EL (cell line): ENCODE measurements at places on chromosomes 12 and 14.
A peak's percentile ranks its signal among the peaks of the same experiment; 100 is the strongest.

DNA sequence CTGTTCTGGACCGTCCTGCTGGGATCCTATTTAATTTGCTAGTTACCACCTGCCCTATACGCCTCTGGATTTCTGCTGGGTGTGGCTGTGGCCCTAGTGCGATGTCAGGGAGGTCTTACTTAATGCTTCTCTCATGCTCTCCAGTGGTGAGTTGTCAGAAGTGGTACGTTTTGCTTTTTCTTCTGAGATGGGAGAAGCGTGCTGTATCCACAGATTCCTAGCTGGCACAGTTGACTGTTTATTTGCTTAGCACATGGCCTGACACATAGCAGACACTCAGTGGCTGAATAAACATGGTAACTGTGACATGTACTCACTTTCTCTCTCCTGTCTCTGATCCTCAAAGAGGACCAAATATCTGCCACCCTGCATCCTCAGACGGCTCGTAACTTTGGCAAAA is 107.3 kb downstream of the CACNA1C start:
- no peak for DNase-seq

DNA sequence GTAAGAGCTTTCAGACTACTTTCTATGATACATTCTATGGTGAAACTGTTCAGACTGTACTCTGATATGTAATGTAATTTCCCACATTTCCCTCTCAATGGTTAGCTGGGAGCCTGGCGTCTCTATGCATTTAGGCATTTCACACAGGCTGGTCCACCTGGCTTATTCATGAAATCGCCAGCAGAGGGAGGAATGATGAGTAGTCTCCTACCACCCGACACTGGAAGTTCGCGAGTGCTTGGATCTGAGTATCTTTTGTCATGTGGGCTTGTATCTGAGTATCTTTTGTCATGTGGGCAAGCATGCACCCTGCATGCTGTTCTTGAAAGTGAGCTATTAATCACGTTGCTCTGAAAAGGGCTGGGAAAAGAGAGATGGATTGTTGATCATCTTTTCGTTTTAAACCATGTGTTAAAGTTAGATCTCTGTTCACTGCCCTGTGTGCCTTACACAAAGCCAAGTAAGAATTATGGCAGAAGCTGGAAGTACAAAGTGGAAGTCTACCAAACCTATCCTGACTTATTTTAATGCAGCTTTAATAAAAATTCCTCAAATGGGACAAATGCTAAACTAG is 235.0 kb downstream of the ATP23 start:
- DNase-seq, result peak; percentile 30

DNA sequence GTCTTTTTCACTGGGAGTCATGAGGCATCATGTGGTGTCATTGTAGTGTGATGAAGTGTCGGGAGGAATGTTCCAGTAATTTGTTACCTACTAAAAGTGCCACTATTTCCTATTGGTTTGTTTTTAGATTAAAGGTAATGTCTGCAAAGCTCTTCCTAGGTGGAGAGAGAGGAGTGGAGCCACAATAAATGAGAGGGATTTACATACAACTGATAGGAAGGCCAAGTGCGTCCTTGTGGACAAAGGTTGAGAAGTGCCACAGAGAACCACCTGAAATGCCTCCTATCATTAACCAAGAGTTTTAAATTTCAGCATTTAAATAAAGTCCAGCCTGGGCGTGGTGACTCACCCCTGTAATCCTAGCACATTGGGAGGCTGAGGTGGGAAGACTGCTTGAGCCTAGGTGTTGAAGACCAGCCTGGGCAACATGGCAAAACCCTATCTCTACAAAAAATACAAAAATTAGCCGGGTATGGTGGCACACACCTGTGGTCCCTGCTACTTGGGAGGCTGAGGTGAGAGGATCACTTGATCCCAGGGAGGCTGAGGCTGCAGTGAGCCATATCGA is 2.5 kb upstream of the SNX6 start:
- DNase-seq, result no peak

DNA sequence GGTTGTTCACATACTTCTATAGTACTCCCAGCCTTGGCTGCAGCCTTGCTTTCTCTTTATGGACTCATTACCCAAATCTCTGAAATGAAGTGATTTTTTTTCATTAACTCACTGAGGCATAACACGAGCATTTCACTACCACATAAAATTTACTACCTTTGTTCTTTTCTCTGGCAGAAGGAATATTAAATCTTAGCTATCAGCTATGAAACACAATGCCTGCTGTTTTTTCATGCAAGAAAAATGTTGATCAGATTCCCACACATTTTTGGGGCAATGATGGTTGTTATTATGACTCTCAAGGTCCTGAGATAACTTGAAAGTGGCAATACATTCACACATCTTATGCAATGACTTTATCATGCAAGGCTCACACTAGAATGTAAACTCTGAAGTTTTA is 225.3 kb upstream of the ATP2B1 start:
- DNase-seq, result peak; percentile 35

- no peak for DNase-seq
Observed at GRCh38 chr14:99467336-99468078, 13.2 kb downstream of the SETD3 start.

- peak; percentile 29 for DNase-seq
Observed at GRCh38 chr12:68271346-68271745, 17.9 kb upstream of the IL22 start.

- no peak for DNase-seq
Observed at GRCh38 chr12:19451196-19451595, 11.9 kb downstream of the AEBP2 start.

DNA sequence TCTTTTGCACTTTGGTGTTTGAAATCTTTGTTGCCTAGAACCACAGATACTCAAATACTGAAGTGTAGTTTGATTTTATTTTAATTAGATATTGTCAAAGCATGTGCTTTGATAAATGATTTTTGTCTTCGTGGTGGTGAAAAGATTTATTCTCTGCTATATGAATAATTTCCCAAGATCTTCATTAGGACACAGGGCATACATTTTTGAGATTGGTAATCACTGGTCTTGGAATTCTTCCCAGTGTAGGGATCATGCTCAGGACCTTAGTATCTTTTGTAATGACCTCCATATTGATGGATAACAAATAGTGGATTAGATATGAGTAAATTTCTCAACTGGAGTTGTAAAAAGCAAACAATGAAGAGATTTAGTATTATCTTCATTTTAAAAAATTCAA is 28.2 kb downstream of the TBK1 start:
- DNase-seq, result peak; percentile 72

- DNase-seq, result peak; percentile 96
Observed at GRCh38 chr12:88241862-88242570, 99.9 kb downstream of the TMTC3 start.

DNA sequence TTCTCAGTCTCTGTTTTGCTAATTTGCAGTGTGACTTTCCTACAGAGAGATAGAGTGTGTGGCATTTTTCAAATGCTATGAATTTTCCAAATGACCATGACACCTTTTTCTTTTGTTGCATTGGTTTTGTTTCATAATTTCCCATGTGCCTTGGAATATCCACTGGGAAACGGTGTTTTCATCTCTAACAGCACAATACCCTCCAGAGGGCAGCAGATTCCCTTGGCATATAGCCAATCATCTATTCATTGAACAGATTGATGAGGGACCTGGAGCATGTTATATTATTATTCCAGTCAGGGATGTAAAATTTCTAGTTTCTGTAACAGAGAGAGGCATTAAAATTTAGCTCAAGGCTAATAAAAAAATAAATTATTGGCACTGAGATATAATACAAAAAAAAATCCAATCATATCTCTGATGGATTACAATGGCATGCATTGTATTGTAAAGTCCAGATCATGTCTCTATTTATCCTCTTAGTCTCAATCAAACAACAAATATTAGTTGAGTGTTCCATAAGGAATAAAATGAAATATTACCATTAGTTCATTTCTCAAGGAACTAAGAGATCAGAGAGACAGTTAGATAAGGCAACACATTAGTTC is 29.6 kb upstream of the NTN4 start:
- peak; percentile 62 for DNase-seq

DNA sequence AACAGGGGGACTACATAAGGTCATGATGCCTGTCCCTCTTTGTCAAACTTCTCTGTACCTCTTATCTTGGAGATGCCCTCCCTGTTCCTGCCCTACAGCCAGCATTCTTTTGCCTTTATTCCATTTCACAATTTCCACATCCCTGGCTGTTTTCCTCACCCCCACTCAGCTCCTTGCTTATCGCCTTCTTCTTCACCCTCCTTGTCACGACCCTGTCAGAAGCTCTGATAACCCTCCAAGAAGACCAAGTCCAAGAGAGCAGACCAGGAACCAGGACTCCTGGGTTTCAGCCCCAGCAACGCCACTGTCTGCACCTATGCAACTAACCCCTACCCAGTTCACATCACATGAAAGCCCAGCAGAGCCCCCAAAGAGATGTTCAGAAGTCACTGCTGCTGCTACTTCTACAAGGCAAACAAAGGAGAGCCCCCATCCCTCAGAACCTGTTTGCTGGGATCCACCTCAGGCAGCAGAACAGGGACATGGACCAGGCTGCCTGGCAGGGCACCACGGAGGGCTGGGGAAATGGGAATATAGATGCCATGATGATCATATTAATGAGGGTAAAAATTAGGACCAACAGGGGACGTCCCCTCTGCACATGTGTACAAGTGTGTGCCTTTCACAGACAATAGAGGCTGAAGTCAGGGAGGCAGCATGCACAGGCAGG is 92.8 kb downstream of the SINHCAF start:
- no peak for DNase-seq

GRCh38 chr14:56528927-56529326 is 50.7 kb upstream of the TMEM260 start:
- no peak for DNase-seq

GRCh38 chr14:20757965-20758364 is 10.2 kb upstream of the EDDM3B start:
- DNase-seq, result no peak

- no peak for DNase-seq
Observed at GRCh38 chr12:70948976-70949336, 28.4 kb upstream of the PTPRR start.

- DNase-seq, result peak; percentile 33
Observed at GRCh38 chr12:90262251-90262650, 553.6 kb upstream of the ATP2B1 start.

DNA sequence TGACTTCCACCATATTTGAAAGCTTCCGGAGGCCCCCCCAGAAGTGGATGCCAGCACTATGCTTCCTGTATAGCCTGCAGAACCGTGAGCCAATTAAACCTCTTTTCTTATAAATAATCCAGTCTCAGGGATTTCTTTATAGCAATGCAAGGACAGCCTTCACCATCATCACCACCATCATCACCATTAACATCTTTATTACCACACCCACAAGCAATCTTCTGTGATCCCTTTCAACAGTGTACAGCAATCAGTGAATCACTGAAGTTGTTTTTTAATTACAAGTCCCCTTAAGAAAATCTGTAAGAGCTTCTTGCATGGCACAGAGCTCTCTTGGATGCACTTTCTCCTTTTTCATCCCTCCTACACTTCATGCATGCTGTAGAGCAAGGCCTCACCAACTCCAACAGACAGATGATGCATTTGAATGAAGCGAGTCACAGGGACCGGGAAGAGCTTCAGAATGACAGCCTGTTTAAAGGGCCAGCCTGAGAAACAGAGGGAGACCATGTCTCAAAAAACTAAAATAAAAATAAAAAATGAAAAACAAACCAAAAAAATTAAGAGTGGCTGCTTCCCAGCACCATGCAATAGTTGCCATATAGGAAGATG is 83.6 kb upstream of the VASH1 start:
- no peak for DNase-seq

GRCh38 chr12:89977405-89978085 is 268.9 kb upstream of the ATP2B1 start:
- peak; percentile 53 for DNase-seq

DNA sequence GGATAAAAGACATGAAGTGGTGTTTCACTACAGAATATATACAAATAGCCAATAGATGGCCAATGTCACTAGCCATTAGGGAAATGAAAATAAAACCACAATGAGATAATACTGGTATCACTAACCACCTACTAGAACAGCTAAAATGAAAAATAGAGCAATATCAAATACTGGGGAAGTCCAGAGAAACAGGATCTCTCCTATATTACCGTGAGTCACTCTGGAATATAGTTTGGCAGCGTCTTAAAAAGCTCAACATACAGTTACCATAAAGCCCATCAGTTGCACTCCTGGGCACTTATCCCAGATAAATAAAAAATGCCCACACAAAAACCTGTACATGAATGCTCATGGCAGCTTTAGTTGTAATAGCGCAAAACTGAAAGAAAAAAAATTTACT is 101.7 kb downstream of the TMTC1 start:
- DNase-seq, result no peak

GRCh38 chr12:57404966-57405640 is 25.7 kb downstream of the R3HDM2 start:
- DNase-seq, result no peak

- DNase-seq, result no peak
Observed at GRCh38 chr12:8912914-8913313, 1.4 kb upstream of the PHC1 start.

DNA sequence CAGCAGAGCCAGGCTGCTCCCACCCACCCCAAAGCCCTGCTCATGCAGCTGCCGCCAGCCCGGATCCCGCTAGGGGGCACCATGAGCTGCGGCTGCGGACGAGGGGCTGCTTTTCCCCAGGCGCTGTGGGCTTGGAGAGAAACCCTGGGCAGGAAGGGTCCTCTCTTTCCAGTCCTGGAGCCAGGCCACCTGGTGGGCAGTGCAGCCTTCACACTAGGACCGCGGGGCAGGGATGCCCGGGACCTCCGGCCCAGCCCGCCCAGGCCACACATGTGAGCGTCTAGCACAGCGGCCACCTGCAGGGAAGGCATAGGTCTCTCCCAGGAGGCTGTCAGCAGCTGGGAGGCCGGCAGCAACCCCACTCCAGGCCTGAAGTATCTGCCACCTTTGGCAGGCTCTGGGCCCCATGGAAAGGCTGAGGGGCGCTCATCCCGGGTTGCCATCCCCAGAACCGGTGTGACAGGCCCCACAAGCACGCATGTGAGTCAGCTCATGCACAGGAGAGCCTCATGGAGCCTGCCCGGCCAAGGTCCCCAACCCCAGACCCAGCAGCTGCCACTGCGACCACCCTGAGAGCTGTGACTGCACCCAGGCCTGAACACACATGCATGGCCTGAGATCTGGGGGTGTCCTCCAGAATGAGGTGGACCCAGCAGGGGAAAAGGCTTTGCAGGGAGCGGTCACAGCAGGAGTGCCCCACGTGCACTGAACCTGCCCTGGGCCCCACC is 280.0 kb upstream of the RTL1 start:
- no peak for DNase-seq

- no peak for DNase-seq
Observed at GRCh38 chr12:68806488-68807237, 1.3 kb upstream of the MDM2 start.

- peak; percentile 74 for DNase-seq
Observed at GRCh38 chr12:47837190-47838171, 17.8 kb upstream of the HDAC7 start.
